ENCODE measurements at places on chromosomes 7 and 10. TPM values are rescaled to one million over a fixed set of nuclear protein-coding genes. Genes with fewer than 3 reads are reported as not detected.

WEE2 gene
- not detected for total RNA-seq

SPDYE1 gene
- total RNA-seq: not detected

PDE6C gene
- not detected for total RNA-seq

HMX2 gene
- not detected for total RNA-seq

TDRD1 gene
- not detected for total RNA-seq

GALNT11 gene
- 42.6 TPM for total RNA-seq

TMEM184A gene
- not detected for total RNA-seq

PTN gene
- not detected for total RNA-seq

GPR15LG gene
- total RNA-seq: not detected

CLCN1 gene
- not detected for total RNA-seq

GNG11 gene
- total RNA-seq: 52.2 TPM

PNLIPRP1 gene
- total RNA-seq: not detected

ELMO1 gene
- total RNA-seq: 124 TPM

TEX47 gene
- total RNA-seq: not detected

TRPV5 gene
- not detected for total RNA-seq

CDHR3 gene
- 6.2 TPM for total RNA-seq

ADAM22 gene
- total RNA-seq: 8.1 TPM
